ENCODE measurements at places on chromosomes 16 and 17. TPM values are rescaled to one million over a fixed set of nuclear protein-coding genes. Genes with fewer than 3 reads are reported as not detected.

- H3K4me3 ChIP-seq: no peak overlapping the region
- no peak overlapping the region for H3K27ac ChIP-seq
- no peak for DNase-seq
- H3K27me3 ChIP-seq: no peaks in the 10 kb centered on the region
- peaks cover 20% of the 10 kb centered on the region for H3K4me1 ChIP-seq
These were observed 1.1 kb upstream of the GDPD3 start for GRCh38 chr16:30114411-30114810.

DNA sequence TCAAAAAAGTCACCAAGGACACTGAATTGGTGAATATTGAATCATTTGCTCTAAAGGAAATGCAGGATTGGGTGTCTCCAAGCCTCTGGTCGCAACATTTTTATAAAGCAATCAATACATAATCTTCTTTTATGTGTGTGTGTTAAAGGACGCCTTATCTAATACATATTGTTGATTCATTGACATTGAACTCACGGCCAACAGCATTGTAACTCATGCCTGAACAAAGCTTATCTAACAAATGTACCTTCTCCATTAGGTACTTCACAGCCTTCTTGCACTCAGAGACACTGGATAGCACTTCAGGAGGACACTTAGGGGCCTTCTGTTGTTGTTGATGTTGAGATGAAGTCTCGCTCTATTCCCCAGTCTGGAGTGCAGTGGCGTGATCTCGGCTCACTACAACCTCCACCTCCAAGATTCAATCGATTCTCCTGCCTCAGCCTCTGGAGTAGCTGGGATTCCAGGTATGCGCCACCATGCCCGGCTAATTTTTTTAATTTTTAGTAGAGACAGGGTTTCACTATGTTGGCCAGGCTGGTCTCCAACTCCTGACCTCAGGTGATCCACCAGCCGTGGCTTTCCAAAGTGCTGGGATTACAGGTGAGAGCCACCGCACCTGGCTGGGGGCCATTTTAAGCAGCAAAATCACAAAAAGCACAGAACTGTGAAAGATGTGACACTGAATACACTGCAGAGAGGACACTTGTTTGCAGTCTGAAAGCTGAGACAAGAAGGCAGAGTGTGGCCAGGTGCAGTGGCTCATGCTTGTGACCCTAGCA, 13.2 kb upstream of the PDXDC1 start:
- no peak overlapping the region for H3K27ac ChIP-seq
- no peak overlapping the region for H3K4me3 ChIP-seq
- H3K27me3 ChIP-seq: peaks cover 15% of the 10 kb centered on the region
- H3K36me3 ChIP-seq: no peaks in the 10 kb centered on the region

- no peak for DNase-seq
- H3K4me3 ChIP-seq: no peak overlapping the region
- no peaks in the 10 kb centered on the region for H3K27me3 ChIP-seq
- no peak overlapping the region for H3K27ac ChIP-seq
- peaks cover 24% of the 10 kb centered on the region for H3K36me3 ChIP-seq
These were observed 9.7 kb upstream of the ARL5C start for GRCh38 chr17:39175695-39176093.

GRCh38 chr16:54208237-54208636, 78.3 kb downstream of the IRX3 start:
- no peaks in the 10 kb centered on the region for H3K36me3 ChIP-seq
- DNase-seq: no peak
- no peaks in the 10 kb centered on the region for H3K4me1 ChIP-seq

DNA sequence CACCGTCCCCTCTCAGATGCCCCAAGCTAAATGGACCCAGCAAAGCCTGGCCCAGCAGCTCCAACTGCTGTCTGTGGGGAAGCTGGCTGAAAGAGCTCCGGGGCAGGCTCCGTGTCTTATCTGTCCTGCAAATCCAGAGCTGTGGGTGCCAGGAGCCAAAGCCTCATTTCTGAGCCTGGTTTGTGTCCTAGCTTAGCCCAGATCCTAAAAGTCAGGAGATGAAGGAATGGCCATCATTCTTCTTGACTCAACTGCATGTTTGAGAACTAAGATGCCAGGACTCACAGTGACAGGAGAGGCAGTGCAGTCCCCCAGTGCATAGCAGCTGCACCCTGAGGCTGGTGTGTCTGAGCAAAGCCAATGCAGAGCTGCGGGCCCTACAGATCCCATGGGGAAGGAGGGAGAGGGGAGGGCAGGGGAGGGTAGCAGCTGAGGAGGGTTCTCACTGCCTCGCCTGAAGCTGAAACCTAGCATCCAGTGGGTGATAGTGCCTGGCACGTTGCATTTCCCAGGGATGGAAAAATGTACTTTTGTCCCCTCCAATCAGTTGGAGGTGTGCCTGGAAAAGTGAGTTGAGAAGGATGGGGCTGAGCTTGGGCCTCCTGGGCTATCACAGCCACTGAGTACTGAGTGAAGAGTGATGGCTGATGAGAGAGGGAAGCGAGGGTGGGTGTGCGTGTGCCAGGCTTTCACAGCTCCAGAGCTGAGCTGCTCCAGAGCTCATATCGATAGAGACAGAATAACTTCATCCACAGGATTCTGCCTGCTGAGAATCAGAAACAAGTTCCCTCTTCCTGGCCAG, 24.5 kb upstream of the CD300E start:
- no peaks in the 10 kb centered on the region for H3K36me3 ChIP-seq
- no peak overlapping the region for H3K4me3 ChIP-seq
- peaks cover 82% of the 10 kb centered on the region for H3K27me3 ChIP-seq
- no peak for DNase-seq
- H3K4me1 ChIP-seq: no peaks in the 10 kb centered on the region
- H3K27ac ChIP-seq: no peak overlapping the region

DNA sequence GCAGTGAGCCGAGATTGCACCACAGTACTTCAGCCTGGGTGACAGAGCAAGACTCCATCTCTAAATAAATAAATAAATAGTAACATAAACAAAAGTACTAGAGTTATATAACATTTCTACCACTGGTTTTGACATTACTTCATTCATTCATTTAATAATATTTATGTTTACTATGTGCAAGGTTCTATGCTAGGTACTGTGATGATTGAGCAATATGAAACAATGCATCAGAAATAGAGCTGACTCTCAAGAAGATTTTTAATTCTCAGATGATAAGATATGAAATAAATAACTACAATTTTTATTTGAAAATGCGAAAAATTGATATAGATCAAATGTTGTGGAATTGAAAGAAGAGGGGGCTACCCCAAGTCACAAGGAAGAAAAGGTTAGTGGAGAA, 8.9 kb upstream of the MED13 start:
- H3K36me3 ChIP-seq: no peaks in the 10 kb centered on the region
- no peak overlapping the region for H3K4me3 ChIP-seq
- no peak for DNase-seq
- peaks cover 10% of the 10 kb centered on the region for H3K4me1 ChIP-seq
- no peak overlapping the region for H3K27ac ChIP-seq
- peaks cover 12% of the 10 kb centered on the region for H3K27me3 ChIP-seq

GRCh38 chr17:21152731-21153130, 26.0 kb downstream of the DHRS7B start:
- no peak for DNase-seq
- peaks cover 27% of the 10 kb centered on the region for H3K36me3 ChIP-seq
- no peak overlapping the region for H3K4me3 ChIP-seq
- no peaks in the 10 kb centered on the region for H3K27me3 ChIP-seq
- peaks cover 8% of the 10 kb centered on the region for H3K4me1 ChIP-seq

GRCh38 chr17:74355065-74355464, 6.6 kb downstream of the BTBD17 start:
- peaks cover 7% of the 10 kb centered on the region for H3K4me1 ChIP-seq
- peaks cover 68% of the 10 kb centered on the region for H3K27me3 ChIP-seq
- no peak overlapping the region for H3K27ac ChIP-seq
- no peak overlapping the region for H3K4me3 ChIP-seq
- no peaks in the 10 kb centered on the region for H3K36me3 ChIP-seq
- DNase-seq: no peak

FOXN1 gene
- not detected for total RNA-seq

TGFB1I1 gene
- total RNA-seq: 0.38 TPM

CA5A gene
- not detected for total RNA-seq
